ENCODE measurements at places on chromosomes 6 and 20.

DNA sequence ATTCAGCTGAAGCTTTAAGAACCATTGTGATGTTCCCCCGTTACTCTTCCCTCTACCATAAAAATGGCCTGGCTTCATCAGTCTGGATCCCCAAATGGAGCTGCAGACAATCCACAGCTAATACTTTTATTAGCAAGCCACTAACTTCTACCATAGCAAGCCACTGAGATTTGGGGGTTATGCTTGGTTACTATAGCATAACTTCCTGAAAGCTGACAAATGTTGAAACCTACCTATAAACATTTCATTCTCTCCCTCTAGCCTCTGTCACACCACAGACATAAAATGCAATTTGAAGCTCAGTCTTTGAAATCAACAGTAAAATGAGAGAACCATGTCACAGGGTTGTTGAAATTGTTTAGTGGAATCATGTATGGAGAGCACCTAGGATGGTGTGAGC, 3.0 kb upstream of the HTR1E start:
- no peak for DNase-seq

GRCh38 chr20:90651-91050, 3.2 kb downstream of the DEFB125 start:
- DNase-seq: no peak

DNA sequence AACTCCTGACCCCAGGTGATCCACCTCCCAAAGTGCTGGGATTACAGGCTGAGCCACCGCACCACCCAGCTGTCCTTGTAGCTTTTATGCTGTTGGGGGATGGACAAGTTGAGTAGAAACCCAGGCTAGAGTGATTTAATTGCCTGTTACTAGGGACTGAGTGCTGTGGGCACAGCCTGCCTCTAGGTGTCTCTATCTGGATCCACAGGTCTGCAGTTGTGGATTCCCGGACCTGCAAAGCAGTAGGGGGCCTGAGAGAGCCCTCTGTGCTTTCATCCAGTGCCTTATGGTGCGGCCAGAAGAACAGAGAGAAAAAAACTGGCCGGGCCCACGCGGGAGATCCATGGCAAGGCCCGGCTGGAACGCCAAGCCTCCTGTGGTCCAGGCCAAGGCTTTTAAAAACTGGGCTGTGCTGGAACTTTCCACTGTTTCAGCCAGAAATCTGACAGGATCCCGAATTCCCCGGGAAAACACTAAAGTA, 5.2 kb downstream of the SIRPA start:
- no peak for DNase-seq

GRCh38 chr20:24643731-24644626, 174.6 kb downstream of the SYNDIG1 start:
- no peak for DNase-seq

- no peak for DNase-seq
These were observed 130.1 kb upstream of the NEDD9 start for GRCh38 chr6:11362564-11362963.

GRCh38 chr6:42532038-42532669, 31.7 kb upstream of the UBR2 start:
- no peak for DNase-seq

DNA sequence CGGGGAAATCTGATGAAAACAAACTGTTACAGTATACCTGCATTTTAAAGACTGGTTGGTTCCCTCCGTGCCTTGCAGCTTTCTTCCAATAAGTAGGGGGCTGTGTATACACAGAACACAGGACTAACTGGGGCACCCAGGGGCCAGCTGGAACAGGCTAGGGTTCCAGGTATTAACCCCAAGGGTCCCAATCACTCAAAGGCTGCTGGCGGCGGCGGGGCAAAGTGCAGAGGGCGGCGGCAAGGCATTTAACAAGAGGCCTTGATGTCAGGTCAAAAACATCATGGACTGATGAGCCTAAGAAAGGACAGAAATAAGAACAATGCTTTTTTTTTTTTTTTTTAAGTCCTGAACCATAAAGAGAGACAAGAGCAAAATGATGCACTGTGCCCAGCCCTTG, 2.5 kb downstream of the PMEPA1 start:
- DNase-seq: no peak

DNA sequence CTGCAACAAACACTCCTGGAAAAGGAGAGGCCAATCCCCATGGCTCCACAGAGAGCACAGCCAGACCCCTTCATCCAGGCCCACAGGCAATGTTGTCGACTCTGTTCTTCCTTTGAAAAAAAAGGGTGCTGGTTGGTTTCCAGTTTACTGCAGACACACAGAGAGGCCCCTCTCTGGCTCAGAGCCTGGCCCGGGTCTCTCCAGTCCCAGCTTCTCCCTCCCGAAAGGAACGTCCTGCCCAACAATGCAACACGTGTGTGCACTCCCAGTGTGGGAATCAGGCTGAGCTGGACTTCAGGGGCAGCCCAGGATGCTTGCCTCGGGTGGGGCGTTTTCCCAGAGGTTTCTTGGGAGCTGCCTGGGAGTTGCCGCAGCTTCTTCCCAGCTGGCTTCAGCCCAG, 4.5 kb upstream of the NKAIN4 start:
- DNase-seq: no peak

- DNase-seq: no peak
These were observed 28.5 kb downstream of the RSPO3 start for GRCh38 chr6:127146932-127147331.

DNA sequence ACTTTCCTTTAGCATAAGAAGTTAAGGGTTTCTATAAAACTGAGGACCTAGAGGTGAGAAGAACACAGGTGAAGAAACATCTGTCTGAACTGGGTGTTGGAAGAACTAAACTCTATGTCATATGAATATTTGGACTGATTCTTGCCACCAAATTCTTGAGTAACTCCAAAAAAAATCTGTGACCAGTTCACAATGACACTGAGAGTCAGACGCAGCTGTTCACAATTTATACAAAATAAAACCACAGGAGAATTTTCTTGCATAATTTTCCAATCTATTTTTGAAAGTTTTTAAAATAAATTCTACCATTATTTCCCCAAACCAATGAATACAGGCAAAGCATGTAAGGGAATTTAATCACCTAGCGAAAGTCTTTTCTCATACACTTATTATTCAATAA, 148.1 kb upstream of the TCF21 start:
- no peak for DNase-seq

DNA sequence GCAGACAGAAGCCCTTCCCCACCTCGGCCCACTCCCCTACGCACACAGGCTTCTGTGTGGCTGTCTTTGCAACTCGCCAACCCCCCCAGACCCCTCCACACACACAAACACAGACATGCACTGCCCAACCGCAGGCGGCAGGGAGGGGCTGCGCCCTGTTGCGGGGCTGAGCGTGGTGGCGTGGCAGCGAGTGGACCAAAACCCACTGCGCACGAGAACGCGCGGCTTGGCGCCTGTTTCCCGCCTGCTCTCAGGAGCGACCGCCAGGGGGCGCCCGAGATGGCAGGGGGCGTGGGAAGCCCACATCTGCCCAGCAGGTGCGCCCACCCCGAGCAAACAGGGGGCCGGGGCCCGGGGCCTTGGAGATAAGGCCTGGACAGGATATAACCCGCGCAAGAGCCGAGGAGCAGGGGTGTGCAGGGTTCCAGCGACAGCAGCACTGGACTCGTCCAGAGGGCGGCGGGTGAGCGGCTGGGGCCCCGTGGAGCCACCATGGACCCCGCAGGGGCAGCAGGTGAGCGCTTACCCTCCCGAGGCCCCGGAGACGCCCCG, at the start of gene RBPJL:
TSS of gene RBPJL (plus strand) at position 410 of the 552 bp plus-strand sequence. CDS start at position 493, 83 bp downstream.
- peak; percentile 64 for DNase-seq

Data from activated naive CD8-positive, alpha-beta T cell treated with anti-CD3 and anti-CD28 coated beads for 36 hours (primary cell).